Naive thymus-derived CD4-positive, alpha-beta T cell (primary cell): ENCODE measurements at places on chromosomes 1 and 21. TPM values are rescaled to one million over a fixed set of nuclear protein-coding genes. Genes with fewer than 3 reads are reported as not detected.

- DNase-seq: no peak
Observed at GRCh38 chr21:44259082-44259705, 2.5 kb downstream of the DNMT3L start.

GRCh38 chr1:15680131-15680530, 4.0 kb upstream of the PLEKHM2 start:
- no peak for DNase-seq

DNA sequence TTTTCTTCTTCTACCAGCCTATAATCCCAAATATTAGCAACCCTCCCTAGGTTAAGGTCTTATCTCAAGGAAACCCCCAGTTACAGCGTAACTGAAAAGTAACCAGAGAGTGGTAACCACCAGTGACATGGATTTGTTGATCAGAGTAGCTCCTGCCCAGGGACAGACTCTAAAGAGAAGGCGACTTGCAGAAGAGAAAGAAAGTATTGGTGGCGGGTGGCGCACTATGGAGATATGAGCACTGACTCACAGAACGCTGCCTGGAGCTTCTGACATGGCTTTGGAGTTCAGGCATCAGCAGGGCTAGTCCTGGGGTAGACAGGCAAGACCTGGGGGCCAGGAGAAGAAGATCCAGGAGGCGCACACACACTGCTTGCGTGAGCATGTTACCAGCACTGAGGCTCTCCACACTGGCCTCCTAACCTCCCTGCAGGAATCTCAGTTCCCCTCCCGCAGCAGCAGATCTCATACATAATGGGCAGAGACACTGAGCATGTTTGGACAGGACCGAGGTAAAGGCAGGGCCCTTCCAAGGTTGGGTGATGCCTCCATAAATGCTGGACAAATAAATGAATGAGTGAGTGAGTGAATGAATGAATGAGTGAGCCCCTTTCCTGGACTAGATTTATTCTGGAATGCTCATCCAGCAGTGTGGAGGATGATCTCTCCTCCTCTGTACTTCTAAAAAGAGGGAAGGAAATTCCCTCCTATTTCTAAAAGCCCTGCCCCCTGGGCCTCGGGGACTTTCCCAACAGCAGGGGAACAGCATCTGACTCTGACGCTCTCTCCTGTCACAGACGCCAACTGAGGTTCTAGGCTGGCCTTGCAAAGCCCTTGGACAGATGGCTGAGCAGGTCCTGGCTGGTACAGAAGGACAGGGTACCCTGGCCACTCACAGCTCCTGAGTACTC, 175.5 kb downstream of the CLIC6 start:
- no peak for DNase-seq

The APCS gene
- total RNA-seq: not detected

- DNase-seq: no peak
Observed at GRCh38 chr1:62391369-62391971, 45.4 kb upstream of the USP1 start.

The PLA2G5 gene
- total RNA-seq: not detected
